ENCODE measurements at places on chromosomes 12 and 14.

- no peak for DNase-seq
Observed at GRCh38 chr12:121048442-121048841, 9.4 kb upstream of the OASL start.

- DNase-seq: no peak
Observed at GRCh38 chr12:62899568-62900390, 35.2 kb downstream of the PPM1H start.

DNA sequence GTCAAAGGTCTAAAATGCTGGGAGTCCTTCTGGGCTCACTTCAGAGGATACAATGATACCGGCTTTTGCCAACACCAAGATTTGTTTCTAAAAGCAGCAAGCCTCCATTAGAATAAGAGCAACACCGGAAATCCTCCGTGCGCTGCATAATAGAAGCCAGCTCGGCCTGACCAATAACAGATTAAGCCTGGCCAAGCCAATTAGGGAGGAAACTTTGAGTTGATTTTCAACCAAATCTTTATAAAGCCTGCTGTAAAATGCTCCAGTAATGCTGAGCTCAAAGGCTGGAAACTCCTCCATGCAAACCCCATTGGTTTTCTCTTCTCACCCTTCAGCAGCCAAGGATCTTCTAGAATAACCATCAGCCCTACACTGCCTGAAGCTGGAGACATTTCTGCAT is 150.1 kb downstream of the NTF3 start:
- DNase-seq: no peak

- no peak for DNase-seq
Observed at GRCh38 chr14:38839694-38840365, 263.2 kb downstream of the SEC23A start.

- DNase-seq: no peak
Observed at GRCh38 chr14:90999299-90999698, 61.1 kb downstream of the RPS6KA5 start.

DNA sequence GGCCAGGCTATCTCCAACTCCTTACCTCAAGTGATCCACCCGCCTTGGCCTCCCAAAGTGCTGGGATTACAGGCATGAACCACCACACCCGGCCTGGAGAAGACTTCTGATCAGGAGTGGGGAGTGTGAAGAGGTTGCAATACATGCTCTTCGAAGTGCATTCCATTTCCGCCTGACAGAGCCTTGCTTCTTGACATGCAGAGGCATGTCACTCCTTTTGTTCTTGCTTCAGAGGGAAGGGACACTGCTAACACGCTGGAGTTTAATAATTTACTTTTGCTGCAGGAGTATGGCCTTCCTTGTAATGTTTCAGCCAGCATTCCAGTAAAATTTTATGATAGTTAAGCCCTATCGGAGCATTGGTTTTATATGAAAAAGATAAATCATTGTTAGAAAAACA is 74.9 kb downstream of the SLC25A47 start:
- no peak for DNase-seq

DNA sequence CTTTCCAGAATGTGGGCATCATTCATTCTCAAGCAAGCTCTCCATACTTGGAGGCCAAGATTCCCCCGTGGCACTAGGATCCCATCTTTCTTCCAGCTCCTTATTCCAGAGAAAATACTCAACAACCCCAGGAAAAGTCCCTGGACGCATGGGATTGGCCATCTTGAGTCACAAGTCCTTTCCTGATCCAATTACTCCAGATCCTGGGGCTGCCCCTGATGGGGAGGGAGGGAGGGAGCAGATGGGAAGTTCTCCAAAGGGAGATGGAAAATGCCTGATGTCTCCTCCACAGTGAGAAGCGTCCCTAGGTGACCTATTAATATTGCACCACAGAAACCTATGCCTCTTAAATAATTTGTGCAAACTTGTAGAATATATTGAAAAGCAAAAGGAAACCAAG is 12.4 kb upstream of the KCNK13 start:
- DNase-seq: no peak

DNA sequence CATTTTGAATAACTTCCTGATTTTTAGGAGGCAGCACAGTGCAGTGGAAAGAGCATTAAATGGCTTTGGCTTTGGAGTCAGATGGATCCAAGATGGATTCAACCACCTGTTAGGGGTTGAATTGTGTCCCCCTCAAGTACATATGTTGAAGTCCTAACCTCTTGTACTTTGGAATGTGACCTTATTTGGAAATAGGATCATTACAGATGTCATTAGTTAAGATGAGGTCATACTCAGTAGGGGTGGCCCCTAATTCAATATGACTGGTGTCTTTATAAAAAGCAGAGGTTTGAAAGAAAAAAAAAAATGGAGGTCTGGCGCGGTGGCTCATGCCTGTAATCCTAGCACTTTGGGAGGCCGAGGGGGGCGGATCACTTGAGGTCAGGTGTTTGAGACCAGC is 18.8 kb downstream of the ATP5MC2 start:
- DNase-seq: no peak

- no peak for DNase-seq
Observed at GRCh38 chr14:31802838-31803237, 241.6 kb downstream of the NUBPL start.

DNA sequence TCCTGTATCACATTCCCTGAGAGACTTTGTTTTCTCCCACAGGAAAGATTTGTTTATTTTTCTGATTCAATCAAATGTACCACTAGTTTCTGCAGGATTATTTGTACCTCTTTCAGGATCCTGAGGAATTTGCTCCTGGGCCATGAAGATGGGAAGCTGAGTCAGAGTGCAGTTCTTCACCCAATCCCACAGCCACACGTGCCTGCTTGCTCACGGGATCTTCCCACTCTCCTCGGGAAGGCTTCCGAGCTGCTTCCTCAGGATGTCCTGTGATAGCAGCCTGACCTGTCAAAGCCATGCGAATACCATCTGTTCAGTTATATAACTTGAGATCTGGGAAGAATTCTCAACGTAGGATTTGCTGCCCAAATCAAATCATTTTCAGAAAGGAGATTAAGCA is 41.8 kb upstream of the HIF1A start:
- DNase-seq: no peak

GRCh38 chr12:89950421-89950820 is 241.8 kb upstream of the ATP2B1 start:
- no peak for DNase-seq

DNA sequence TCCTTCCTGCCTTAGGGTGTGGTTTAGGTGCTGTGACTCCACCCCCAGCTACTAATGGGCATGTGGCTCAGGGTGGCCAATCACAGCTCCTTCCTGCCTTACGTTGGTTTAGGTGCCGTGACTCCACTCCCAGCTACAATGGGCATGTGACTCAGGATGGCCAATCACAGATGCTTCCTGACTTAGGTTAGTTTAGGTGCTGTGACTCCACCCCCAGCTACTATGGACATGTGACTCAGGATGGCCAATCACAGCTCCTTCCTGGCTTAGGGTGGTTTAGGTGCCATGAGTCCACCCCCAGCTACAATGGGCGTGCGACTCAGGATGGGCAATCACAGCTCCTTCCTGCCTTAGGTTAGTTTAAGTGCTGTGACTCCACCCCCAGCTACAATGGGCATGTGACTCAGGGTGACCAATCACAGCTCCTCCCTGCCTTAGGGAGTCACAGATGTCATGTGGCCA is 163.9 kb downstream of the TBX5 start:
- no peak for DNase-seq

DNA sequence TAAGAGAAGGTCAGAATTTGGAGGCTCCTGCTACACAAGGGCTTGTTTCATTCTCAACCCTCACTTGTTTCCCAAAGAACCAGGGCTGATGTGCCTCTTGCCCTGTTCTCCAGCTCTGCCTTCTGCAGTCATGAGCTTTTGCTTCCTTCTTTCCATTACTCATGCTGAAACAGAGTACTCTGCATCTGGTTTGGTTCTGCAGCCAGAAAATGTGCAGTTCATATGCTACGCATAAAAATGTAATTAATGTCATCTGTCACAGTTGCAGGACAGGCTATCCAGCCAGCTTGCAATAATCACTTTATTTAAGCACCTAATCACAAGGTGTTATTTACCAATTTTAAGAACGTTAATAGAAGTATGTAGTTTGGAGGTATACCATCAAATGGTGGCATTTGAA is 150.2 kb downstream of the SRGAP1 start:
- no peak for DNase-seq

DNA sequence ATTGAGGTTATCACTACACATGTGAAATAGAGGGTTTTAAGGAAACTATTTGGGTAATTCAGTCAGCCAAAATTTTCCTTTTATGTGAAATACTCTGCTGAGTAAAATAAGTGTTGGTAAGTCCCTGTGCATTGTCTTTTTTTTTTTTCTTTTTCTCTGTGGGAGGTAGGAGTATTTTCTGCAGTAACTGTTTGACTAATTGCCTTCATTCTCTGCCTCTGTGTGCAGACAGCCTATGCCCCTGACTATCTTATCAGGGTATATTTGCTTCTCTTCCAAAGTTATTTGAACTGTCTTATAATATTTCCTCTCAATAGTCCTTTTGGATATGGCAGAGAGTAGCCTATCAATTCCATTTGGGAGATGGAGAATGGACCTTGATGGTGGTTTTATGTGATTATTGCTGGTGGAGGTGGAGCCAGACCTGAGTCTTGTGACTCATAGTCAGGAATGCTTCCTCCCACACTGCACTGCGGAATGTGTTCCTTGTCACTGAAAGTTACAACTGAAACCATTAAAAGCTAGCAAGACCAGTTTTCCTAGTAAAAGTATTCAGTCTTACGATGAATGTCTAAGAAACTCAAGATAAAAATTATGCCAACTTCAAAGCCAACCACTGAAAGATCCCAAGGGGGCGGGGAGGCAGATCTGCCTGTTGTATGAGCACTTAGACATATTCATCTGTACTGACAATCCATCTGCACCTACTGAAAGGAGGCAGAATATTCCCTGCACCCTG is 40.9 kb upstream of the STXBP6 start:
- no peak for DNase-seq

DNA sequence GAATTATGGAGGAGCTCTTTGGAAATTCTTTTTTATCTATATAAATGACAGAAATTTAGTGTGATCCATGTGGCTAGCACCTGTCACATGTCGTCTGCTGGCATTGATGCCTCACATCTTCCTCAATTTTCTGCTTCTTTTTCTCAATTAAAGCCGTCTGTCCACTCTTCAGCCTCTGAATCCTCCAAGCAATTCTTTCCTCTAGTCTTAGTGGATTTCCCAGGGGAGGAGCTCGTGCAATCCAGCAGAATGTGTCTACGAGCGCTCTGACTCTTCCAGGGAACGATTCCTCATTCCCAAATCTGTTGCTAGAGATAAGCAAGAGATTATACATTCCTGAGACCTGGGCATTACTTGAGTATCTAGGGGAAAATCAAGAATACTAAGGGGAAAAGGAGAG is 176.6 kb downstream of the EMP1 start:
- DNase-seq: no peak

GRCh38 chr12:69030321-69030720 is 97.3 kb upstream of the CPM start:
- no peak for DNase-seq

- DNase-seq: no peak
Observed at GRCh38 chr14:101518611-101519473, 42.5 kb upstream of the DIO3 start.

DNA sequence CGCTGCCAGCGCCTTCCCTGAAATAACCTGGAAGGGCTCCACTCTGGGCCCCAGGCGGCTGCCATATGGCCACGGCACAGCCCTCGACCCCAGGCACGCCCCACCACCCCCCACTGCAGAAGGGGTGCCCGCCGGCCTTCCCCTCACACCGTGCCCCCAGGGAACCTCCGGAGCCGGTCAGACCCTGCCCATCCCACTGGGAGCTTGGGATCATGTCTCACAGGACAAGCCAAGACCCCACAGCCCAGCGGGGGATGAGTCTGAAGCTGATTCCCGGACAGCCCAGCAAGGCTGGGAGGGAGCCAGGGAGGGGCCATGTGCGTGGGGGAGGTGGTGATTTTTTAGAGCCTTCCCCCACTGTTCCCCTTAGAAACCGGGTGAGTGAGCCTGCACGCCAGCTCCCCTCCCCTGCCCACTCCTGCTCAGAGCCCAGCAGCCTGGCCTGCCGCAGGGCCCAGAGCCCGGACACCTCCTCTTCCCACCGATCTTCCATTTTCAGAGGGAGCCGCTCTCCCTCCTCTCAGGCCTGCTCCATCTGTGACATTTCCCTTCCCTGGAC is 1.4 kb downstream of the RIMBP2 start:
- no peak for DNase-seq

DNA sequence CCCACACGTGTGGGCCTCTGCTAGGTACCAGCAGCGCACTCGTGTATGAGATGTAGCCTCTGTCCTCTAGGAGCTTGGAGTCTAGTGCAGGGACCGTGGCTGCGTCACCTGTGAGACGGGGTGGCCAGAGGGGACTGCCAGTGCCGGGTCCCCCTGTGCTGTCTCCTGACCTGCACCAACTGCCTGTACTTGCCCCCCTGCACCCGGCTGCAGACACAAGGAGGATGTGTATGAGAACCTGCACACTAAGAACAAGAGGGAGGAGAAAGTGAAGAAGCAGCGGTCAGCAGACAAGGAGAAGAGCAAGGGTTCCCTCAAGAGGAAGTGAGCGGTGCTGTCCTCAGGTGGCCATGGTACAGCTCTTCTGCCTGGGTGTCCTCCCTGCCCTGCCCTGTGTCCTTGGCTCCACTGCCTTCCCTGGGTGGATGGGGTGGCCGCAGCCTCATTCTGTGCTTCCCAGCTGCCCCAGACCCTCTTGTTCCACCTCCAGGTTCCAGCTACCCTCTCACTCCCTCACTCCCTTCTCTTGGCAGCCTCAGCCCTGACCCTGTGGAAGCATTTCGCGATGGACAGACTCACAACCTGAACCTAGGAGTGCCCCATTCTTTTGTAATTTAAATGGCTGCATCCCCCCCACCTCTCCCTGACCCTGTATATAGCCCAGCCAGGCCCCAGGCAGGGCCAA is 9.6 kb downstream of the PTPN6 start:
- no peak for DNase-seq

DNA sequence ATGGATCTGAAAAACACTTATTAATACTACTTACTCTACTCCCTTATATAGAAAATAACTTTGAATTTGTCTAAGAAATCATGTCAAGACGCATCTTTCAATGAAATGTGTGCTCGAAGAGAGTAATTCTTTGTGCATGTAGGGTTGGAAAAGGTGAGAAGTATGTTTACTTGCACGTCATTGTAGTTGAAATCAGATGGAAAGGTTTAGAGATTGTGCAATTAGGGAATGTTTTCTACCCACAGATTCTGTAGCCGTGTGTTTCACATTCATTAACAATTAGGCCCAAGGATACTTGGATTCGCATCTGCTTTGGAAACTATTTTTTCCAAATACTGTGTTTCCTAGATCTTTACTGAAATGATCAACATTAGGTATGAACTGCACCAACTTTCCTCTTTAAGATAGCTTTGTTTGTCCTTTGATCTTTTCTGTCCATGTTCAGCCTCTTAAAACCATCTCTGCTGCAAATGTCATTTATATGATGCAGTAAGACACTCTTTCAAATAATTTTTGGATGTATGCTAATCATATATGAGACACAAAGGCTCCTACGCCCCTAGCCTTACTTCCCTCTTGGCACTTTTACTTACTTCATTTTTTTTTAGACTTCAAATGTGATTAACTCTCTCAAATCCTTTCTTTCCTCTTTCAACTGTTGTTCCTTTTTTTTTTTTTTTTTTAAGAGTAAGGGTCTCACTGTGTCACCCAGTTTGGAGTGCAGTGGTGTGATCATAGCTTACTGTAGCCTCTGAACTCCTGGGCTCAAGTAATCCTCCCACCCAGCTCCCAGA is 58.0 kb upstream of the PSMA6 start:
- no peak for DNase-seq
